Epithelial cell of proximal tubule (primary cell): ENCODE measurements at places on chromosomes 7 and 10.

DNA sequence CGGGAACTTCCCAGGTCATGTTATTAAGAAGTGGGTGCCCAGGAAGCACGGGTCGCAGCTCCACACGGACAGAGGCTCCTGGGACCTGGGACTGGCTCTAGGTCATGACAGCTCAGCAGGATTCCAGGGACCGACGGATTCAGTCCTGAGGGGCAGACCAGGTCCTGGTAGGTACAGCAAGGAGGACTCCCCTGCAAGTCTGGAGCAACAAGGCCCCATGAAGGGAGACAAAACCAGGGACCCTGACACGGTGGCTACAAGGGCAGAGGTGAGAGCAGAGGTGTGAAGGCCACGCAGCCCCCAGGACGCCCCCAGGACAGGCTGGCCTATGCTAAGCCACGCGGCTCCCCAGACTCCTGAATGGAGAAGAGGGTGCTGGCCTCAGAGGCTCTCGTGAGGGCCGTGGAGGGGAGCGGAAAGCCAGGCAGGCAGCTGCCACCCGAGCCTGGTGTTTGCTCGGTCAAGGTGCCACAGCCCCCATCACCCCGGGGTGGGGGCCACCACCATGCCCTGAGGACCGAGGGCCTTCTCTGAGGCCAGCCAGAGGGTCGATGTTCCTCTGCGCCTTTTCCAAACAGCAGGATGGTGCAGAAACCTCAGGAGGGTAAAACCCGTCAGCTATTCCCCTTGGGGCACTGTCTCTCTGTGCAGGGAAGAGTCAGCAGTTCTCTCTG is 348.9 kb downstream of the PTPRN2 start:
- DNase-seq: no peak

DNA sequence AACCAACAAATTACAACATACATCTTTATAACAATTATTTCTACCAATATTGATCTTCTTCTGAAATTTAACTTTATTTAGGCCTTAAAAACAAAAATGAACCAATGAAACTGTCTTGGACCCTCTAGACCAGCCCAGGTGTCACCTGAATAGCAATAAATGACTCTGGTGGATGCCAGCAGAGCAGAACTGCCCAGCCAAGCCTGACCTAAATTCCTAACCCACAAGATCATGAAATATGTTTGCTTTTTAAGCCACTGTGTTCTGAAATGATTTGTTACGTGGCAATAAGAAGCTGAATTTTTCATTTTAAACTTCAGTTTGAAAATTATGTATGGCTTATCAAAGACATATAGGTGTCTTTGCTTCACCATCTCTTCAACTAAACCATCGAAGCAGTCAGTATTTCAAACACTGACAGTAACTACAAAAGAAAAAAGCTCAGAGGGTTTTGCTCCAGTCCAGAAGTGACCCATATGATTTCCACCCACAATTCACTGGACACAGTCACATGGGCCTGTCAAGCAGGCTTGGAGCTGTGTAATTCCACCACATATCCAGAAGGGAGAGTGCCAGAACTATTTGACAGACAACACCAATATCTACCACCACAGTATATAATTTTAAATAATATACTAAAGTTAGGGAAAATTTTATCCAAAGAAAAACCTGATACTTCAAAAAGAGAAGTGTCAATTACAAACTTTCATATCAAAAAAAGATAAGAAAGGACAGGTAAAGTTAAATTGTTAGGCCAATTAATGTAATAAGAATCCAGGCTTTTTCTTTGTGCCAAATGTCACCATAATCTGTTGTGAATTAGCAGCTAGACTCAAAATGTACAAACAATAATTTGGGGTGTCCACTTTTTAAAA is 94.5 kb downstream of the KMT2C start:
- DNase-seq: peak; percentile 43

GRCh38 chr10:128242641-128243040 is 116.4 kb upstream of the MKI67 start:
- no peak for DNase-seq

DNA sequence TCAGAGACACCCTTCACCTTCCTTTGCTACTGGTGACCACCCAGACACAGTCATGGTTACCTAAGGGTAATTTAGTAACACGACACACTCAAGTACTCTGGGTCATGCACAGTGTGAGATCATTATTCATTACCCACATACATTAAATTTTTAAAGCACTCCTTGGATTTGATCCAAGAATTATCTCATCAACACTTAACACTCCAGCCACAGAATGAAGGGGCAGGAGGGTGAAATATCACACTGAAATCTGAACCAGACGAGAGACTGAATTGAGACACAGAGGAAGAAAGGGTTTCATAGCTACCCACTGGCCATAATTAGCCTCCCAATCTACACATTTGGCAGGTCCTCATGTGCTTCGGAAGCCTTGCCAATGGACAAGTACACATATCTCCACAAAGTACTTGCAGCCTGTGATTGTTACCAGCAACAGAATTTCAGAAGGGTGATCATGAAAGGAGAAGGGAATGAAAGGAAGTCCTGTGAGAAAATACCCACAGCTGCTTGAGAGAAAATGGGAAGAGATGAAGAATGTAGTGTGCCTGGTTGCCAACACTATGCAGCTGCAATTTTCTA is 189.3 kb downstream of the POLR1F start:
- no peak for DNase-seq

DNA sequence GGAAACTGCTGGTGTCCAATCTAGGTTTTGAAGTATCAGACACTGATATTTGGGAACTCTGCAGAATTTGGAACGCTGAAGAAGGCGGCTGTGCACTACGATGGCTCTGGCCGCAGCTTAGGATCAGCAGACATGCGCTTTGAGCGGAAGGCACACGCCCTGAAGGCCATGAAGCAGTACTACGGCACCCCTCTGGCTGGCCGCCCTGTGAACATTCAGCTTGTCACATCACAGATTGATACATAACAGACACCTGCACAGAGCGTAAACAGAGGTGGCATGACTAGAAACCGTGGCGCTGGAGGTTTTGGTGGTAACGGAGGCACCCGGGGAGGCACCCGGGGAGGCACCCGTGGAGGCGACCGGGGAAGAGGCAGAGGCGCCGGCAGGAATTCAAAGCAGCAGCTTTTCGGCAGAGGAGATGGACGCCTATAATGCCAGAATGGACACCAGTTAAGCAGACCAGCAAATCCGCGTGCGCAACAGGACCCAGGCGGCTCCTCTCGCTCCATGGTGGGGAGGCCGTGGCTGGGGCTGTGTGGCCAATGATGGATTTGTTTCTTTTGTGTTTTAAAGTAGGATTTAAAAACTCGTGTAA is 22.2 kb upstream of the CCL24 start:
- DNase-seq: no peak

GRCh38 chr7:135536150-135536549 is 21.6 kb upstream of the NUP205 start:
- no peak for DNase-seq

GRCh38 chr7:94133460-94133859 is 129.3 kb upstream of the BET1 start:
- peak; percentile 3 for DNase-seq

GRCh38 chr10:77936697-77937567 is 10.4 kb upstream of the DLG5 start:
- no peak for DNase-seq

- DNase-seq: no peak
These were observed 145.6 kb downstream of the ADAM12 start for GRCh38 chr10:126242397-126243260.

DNA sequence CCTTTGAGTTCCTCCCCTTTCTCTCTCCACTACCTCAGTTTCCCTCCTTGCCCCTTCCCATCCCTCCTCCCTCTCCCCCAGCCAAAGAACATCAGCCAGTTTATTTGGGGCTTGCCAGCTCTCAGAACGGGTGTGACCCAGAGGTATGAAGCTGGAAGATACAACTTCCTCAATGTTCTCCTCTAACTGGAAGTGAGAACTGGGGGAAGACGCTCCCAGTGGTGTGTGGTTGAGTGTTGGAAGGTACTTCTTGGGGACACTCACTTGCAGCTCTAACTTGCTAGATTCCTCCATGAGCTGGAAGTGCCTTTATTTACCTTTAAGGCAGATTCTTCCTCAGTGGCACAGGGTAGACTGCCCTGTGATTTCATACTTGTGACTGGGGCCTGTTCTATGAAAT is 110.5 kb upstream of the HABP2 start:
- DNase-seq: no peak

GRCh38 chr10:109866168-109866994 is 56.9 kb downstream of the XPNPEP1 start:
- no peak for DNase-seq

DNA sequence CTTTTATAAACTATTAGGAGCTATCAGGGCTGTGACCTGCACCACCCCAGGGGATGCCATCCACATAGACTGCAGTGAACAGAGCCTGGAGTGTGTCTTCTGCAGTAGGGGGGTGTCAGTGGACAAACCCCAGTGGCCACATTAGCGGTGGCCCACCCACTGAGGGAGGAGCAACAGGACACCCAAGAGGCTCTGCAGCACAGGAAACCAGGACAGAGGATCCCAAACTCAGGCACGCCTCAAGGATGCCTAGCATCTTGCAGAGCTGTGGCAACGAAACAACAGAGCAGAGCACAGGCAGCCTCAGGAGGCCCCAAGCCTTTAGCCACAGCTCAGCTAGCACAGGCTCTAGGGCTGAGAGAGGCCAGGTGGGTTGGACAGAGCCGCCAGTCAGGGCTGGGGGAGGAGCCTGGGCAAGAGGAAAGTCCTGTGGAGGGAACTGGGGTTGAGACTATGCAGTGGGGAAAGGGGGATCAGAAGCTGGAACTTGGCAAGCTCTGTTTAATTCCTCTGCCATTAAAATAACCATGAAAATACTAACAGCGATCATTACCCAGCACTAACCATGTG is 53.8 kb downstream of the GRID1 start:
- DNase-seq: no peak

DNA sequence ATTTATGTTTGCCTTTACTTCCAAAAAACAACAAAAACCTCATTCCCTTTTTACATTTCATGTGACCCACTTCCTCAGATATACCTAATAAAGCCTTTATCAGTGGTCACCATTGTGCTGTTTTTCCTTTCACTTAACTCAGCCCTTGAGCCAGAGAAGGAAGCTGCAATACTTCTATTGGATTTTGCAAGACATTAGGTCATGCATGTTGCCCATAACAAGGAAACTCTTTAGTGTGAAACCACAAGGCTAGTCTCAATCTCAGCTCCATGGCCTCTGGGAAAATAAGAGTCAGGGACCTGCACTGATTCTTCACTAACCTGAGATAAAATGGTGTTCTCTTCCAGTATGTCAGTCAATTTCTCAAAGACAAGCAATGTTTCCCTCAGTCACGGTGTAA is 27.8 kb downstream of the STEAP4 start:
- peak; percentile 73 for DNase-seq

DNA sequence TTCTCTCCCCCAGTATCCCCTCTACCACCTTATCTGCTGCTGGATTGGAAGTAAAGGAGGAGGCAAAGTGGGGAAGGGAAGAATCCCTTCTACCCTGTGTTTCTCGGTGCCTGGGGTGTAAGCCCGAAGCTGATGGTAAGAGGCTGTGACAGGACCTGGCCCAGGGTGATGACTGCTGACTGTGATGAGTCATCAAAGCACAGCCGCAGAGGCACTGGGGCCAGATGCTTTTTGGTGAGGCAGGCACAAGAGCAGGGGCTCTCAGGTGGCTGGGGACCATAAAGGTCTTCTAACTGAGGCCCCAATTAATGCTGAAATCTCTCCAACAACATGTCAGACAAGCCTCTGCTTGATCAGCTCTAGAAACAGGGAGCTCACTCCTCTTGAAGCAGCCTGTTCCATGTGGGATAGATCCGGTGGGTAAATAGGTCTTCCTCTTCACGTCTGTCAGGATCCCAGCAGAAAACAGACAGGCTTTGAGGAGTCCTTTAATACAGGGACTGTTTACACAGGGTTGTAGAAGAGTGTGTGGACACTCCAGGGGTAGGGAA is 86.1 kb upstream of the PCBD1 start:
- DNase-seq: no peak

GRCh38 chr7:65966146-65966545 is 15.9 kb downstream of the GUSB start:
- no peak for DNase-seq

- no peak for DNase-seq
These were observed 195.0 kb downstream of the HGF start for GRCh38 chr7:81574723-81575326.

DNA sequence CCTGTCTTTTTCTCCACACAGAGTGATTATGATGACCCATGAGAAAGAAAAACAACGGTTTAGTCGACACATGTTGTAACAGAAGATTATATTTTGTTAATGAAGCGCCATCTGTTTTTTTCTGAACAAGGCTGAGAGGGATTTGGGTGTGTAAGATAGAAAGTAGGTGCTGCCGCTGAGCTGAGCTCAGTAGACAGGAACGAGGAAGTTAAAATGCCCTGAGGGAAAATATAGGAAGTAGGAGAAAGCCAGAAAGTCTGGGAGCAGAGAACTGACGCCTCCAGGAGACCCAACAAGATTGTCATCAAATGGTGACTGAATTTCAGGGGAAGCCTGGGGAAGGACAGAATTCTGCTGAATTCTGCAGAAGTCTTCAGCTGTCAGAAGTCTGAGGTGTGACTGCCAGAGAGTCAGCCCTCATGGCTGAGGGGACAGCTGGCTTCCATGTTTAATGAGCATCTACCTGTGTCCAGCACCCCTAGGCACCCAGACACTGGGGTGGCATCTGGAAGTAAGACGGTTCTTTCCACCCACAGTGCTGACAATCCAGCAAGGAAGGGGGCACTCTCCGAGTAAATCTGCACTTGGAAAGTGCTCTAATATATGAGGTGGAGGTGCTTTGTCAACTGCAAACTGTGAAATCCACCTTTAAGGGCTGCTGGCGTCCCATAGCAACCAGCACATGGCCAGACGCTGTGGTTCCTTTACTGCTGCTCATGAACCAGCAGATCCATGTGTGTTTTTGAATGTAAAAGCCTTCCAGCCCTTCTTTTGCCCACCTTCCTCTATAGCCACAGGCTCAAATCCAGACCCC is 12.5 kb upstream of the TSPAN15 start:
- DNase-seq: no peak

GRCh38 chr10:91317541-91317940 is 92.6 kb upstream of the HECTD2 start:
- no peak for DNase-seq

DNA sequence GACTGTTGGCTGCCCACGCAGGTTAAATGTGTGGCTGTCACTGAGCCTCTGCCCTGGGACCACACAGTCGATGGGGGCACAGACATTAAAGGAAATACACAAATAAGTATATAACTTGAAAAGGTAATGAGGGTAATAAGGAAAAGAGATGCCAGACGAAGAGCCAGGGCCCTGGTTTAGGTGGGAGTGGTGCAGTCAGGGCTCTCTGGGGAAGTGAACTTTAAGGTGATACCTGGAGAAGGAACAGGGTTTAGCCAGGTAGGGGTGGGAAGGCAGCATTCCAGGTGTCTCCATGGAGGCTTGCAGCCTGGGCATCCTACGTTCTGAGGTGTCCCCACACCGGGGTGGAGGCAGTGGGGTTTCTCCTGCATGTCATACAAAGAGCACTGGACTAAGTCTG is 50.4 kb downstream of the UNC5B start:
- no peak for DNase-seq

DNA sequence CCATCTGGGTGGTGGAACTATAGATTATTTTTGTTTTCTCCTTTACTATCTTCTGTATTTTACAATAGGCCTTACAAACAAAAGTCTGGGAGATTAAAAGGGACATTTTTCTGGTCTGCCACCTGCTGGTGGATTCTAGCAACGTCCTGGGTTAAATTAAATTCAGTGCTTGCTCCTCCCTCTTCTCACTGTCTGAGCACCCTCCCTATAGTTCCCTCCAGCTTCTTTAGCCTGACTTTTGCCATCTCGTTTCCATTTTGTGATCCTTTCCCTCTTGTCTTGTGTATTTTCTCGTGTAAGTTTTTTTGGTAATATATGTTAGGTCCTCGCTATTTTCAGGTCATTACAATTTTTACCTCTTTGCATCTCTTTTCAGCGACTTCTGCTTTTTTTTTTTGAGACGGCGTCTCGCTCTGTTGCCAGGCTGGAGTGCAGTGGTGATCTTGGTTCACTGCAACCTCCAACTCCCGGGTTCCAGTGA is 16.1 kb downstream of the ANKRD16 start:
- peak; percentile 30 for DNase-seq
